ENCODE measurements at places on chromosomes 11 and 22.

DNA sequence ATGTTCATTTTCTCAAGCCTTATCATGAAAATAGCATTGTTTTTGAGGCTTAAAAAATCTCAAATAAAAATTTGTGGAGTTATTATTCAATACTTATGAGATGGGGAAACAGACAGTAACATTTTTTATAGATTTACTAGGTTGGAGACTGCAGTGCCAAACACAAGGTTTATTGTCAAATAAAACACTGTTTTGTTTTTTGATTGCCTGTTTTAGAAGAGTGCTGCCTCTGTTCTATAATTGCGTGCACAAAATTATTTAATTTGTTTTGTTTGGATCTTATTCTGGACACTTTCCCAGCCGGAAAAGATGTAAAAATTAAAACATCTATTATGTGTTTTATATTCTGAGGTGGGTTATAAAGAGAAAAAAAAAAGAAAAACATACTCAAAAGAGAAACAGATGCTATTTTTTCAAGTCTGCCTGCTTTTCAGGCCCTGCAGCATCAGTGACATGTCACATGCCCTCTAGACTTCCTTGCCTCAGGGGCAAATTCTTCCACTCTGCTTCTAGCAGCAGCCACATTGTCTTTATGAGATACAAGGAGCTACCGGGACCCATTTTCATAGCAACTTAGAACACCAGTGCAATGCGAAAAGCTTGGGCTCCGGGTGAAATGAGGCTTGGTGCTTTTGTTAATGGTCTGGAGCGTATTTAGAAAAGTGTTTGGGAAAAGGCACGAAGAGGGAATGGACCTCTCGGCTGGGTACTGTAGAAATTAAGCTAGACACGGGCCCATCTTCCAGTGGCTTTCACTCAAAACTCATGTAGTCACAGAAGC, 77.5 kb downstream of the EFCAB6 start:
- DNase-seq, result no peak

GRCh38 chr11:96197103-96197502, 145.9 kb downstream of the MAML2 start:
- DNase-seq, result no peak

DNA sequence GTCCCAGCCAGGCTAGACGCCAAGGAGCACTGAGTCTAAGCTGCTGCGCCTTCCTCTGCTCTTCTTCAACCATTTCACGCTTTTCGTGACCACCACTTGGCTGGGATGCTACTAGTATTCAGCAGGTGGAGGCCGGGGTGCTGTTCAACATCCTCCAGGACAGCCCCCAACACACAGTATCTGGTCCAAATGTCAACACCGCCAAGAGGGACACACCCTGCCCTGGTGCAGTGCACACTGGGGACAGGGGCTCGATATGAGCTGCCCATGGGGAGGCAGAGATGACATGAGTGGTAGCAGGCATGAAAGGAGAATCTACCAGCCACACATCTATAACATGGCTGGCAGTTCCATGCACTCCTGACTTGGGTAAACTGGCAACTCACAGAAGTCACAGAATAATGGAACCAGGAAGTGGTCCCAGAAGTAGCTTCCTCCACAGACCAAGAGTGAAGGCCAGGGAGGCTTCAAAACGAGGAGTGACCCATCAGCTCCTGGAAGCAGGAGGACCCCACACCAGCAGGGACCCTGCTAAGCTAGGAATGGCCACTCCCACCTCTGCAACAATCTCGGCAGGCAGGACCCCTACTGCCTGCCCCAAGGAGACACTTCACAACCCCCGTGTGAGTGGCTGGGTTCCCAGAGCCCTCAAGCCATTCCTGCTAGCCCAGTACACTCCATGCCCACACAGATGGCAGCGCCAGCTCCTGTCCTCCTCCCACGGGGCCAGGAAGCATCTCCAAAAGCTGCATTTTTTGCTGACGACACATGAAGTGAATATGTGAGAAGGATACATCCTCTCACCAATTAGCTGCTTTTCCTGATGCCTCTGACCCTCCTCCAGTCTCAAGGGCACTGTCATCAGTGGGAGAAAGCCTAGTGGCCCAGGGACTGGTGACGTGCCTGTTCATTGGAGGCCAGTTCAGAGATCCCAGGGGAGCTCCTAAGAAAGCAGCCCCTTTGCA, 78.8 kb downstream of the DGCR2 start:
- no peak for DNase-seq

DNA sequence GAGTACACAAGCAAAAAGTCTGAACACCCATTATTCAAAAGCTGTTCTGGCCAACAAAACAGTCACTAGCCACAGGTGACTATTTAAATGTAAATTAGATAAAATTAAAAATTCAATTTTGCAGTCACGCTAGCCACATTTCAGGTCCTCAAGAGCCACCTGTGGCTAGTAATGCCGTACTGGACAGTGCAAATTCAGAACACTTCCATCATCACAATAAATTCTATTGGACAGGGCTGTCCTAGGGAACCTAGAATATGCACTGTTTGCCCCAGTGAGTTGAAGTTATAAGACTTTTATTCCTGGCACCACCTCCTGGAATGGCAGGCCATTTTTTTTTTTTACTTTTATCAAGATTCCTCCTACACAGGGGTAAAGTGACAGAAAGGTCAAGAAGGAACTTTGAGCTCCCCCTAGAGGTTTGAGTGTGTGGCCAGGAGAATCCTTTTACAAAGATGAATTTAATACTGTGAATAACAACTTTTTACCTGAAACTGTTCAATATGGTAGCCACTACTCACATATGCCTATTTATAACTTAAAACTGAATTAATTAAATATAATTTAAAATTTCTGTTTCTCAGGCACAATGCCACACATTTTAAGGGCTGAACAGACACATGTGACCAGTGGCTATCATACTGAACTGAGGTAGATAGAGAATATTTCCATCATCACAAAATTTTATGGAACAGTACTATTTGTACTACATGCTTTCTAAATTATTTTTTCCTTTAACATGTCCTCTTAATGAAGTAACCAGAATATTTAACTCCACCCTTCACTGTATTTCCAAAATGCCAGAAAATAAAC, 6.5 kb downstream of the MSANTD2 start:
- DNase-seq, result no peak

DNA sequence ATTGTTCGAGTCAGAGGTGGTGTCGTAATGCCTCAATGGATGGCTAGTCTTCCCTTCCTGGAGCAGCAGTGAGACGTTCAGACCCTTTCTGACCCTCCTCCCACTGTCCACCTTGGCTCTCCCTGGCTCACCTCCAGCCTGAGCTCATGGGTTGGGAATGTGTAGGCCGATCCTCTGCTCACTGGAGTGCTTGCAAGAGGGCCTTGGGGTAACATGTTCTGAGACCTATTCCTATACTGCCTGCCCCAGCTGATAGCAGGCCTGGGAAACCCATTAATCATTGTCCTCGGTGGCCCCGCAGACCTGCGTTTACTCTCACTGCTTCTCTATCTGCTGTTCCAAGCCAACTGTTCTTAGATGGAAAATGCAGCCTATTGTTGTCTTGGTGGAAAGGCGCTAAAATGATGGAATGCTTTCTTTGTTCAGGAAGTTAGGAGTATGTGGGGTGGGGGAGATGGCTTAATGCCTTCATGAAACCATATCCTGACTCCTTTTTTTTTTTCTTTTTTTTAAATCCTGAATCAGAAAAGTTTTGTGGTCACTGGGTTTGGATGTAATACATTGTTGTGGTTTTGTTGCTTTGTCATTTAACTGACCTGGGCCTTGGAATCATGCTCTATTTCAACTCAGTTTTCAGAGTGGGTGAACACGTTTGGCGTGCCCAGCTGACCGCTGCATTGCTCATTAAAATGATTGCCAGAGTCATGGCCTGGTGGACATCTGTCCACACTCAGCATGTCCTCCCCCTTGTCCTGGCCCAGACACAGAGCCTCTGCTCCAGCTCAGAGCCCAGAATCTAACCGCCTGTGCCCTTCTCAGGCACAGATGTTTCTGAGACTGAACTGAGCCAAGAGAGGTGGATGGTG, 72.5 kb downstream of the MICAL2 start:
- peak; percentile 94 for DNase-seq
